ENCODE measurements at places on chromosomes 2 and 18. TPM values are rescaled to one million over a fixed set of nuclear protein-coding genes. Genes with fewer than 3 reads are reported as not detected.

DNA sequence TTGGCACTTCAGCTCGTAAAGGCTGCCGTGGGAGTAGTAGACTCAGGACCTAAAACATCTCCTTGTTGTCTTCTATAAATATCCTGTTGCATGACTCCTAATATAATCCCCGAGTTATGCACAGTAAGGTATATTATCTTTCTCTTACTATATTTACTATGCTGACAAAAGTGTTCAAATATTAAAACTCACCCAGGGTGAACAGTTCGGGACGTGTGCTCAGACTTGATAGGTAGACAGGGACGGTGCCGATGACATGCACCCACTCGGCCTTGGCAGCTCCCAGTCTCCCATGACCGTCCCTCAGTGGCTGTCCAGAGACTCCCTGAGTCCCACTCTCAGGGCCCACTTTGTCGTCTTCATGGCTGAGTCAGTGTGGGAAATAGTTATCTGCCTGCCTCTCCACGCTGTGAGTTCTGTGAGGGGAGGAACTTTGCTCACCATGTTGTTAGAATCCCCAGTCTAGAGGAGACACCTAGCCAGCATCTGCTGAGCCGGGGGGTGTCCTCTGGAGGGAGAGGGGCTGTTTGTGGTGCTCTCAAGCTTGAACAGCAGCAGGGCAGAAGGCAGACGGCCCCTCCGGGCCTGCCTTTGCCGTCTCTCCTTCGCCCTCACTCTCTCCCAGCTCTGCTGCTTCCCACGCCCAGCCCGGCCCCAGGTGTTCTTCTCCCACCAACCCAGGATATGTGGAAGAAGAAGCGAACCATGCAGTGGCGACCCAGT lies 75.0 kb downstream of the DGKD start:
- H3K27ac ChIP-seq: peak overlapping the region; percentile 83
- peaks cover 59% of the 10 kb centered on the region for H3K4me1 ChIP-seq
- peak; percentile 31 for DNase-seq
- no peaks in the 10 kb centered on the region for H3K27me3 ChIP-seq
- no peak overlapping the region for H3K4me3 ChIP-seq

DNA sequence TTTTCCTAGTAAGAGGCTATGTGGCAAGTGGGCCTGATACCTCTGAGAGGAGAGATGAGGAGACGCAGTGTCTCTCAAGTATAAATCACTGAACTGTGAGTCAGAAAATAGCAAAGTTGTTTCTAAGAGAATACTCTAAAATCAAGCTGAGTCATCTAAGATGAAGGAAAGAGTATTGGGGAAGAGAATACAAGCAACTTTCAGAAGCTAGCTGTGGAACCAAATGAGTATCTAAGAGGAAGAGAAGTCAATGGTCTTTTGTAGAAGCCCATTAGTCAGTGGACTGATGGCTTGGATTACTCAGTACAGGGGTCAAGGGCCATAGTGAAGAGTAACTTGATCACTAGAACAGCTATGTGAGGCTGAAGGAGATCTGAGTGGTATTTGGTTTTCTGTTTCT lies 2.7 kb upstream of the DCC start:
- peaks cover 33% of the 10 kb centered on the region for H3K27me3 ChIP-seq
- H3K4me1 ChIP-seq: no peaks in the 10 kb centered on the region
- H3K4me3 ChIP-seq: no peak overlapping the region
- H3K27ac ChIP-seq: no peak overlapping the region
- DNase-seq: peak; percentile 12

GRCh38 chr18:73724958-73725357 lies 422.7 kb downstream of the FBXO15 start:
- no peaks in the 10 kb centered on the region for H3K4me1 ChIP-seq
- no peak overlapping the region for H3K27ac ChIP-seq
- no peak overlapping the region for H3K4me3 ChIP-seq
- H3K36me3 ChIP-seq: no peaks in the 10 kb centered on the region
- DNase-seq: no peak

IER3IP1 gene
- total RNA-seq: 9.2 TPM

DNA sequence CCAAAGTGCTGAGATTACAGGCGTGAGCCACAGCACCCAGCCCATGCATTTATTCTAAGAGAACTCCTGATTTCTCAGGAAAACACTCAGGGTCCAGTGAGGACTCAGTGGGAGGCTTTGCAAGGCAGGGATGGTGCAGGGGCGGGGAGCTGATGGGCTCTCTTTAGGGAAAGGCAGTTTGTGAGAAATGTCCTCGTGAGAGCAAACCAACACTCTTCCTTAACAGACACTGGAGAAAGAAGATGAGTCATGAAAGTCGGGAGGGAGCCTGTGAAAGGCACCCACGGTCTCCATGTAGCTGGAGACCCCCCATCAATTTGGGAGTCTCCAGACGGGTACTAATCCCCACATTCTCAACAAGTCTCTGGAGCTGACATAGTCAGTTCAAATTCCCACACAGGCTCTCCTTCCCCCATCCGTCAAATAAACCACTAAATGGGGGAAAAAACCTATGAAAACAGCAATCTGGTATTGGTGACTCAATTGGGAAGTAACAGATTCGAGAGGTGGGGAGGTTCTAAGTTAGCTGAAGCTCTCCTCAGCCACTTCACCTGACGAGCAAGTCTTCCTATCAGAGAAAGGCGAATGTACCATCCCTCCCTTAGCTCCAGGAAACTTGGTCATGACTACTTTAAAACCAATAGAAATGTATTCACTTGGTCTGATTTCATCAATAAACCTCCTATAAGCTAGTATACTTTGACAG lies 11.0 kb upstream of the CREG2 start:
- no peaks in the 10 kb centered on the region for H3K27me3 ChIP-seq
- peaks cover 5% of the 10 kb centered on the region for H3K36me3 ChIP-seq
- no peak for DNase-seq
- peak overlapping the region; percentile 9 for H3K27ac ChIP-seq

PTMA gene
- total RNA-seq: 2,032 TPM

DNA sequence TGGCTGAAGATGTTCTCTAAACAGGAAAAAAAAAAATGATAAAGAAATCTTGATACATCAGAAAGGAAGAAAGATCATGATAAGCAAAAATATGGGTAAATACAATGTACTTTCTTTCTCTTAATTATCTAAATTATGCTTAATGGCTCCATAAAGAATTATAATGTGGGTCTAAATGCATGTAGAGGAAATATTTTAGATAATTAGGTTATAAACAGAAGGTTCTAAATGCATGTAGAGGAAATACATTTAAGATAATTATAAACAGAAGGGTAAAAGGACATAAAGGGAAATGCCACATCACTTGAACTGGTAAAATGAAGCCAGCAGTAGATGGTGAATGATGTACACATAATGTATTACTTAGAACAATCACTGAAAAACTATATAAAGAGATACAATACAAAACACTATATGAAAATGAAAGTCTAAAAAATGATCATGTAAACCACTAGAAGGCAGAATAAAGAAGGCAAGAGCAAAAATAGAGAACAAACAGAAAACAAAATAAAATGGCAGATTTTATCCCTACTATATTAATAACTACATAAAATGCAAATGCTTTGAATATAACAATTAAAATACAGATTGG lies 308.4 kb upstream of the CDH2 start:
- no peaks in the 10 kb centered on the region for H3K36me3 ChIP-seq
- no peak overlapping the region for H3K4me3 ChIP-seq
- no peaks in the 10 kb centered on the region for H3K4me1 ChIP-seq
- H3K27me3 ChIP-seq: no peaks in the 10 kb centered on the region

DNA sequence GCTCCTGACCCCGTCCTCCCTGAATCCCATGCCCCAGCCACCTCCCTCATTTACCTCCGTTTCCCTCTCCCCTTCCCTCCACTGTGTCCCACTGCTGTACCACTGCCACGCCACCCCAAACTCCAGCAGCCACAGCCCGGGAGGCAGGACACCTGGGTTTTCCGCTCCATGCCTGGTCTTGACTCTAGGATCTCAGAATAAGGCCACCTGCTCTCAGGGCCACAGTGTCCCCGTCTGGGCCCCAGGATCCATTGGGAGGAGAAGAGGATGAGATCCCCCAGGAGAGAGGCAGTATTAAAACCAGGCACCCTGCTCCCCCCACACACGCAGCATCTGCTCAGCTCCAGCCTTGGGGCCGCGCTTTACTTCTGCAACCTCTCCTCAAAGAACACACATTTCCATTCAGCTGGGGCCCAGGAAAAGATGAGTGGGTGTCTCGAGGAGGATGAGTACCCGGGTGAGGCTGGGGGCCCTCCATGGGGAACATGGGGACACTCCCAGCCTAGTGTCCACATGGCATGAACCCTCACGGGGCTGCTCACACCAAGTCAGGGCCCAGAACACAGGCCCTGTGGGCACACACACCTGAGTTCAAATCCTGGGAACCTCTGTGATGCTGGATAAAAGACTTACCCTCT lies 32.8 kb upstream of the TNS1 start:
- no peak overlapping the region for H3K4me3 ChIP-seq
- peaks cover 11% of the 10 kb centered on the region for H3K27me3 ChIP-seq
- DNase-seq: no peak
- no peaks in the 10 kb centered on the region for H3K36me3 ChIP-seq
- no peaks in the 10 kb centered on the region for H3K4me1 ChIP-seq

DNA sequence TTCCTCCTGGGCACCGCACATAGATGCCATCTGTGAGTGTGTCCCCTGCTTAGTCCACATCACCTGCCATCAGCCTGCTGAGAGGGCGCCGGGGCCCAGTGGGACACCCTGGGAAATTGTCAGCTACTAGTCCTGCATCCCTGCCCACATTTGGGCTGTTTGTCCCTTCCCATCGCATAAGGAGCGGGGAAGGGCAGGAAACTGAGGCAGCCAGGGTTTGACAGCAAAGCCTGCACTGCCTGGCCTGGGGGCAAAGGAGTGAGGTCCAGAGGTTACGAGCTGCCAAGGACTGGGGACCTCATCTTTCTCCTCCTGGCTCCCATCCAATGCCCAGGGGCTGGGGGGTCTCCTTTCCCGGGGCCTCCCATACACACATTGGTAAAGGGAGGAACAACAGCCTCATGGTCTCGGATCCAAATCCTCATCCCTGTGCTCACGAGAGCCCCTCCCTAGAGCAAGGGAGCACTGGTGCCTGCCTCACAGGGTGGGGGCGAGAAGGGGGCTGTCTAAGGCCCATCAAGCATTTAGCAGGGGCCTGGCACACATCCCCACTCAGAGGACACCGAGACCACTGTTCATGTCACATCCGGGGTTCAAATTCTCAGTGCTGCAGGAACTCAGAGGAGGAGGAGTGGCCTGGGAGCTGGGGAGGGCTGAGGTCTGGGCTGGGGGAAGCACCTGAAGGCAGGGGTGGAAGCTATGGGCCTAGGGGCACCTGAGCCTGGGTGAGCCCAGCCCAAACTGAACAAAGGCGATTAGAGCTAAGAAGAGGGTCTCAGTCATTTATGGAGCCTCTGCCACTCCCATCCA lies 113.8 kb downstream of the SMAD7 start:
- H3K4me3 ChIP-seq: no peak overlapping the region
- H3K36me3 ChIP-seq: no peaks in the 10 kb centered on the region
- no peaks in the 10 kb centered on the region for H3K27me3 ChIP-seq
- peaks cover 48% of the 10 kb centered on the region for H3K4me1 ChIP-seq

DNA sequence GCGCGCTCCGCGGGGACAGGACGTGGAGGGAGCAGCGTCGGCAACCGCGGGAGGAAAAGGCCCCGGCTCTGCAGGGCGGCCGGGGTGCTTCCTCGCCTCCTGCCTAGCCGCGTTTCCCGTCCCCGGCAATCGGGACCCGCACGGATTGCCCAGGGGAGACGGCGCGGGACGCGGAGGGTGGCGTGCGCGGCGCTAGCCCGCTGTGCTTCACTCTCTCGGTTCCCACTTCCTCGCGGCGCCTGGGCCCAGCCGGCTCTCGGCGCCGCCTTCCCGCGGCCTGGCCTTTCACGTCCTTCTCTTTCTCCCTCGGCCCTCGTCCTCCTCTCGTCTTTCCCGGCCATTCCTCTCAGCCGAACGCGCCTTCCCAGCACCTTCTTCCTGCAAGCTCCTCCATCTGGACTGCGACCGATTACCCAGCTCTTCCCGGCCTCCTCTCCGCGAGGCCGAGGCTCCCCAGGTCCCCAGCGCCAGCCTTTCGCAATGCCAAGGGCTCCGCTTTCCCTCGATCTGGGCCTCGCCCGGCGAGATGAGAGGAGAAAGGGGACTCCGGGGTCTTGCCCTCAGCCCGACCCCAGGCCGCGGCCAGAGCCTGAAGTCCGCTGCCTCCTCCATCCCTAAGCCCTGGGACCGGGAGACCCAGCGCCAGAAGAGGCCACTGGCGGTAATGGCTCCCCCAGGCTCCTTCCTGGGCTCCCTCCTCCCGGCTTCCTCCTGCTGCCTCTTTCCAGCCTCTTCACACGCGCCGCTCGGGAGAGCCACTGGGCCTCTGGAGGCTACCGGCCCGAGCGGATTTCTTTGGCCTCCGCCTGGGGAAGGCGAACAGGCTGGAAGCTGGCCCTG lies 34.3 kb upstream of the ATP6V1B1 start:
- DNase-seq: no peak
- H3K27me3 ChIP-seq: peaks cover 34% of the 10 kb centered on the region
- H3K27ac ChIP-seq: no peak overlapping the region
- H3K36me3 ChIP-seq: no peaks in the 10 kb centered on the region
- H3K4me1 ChIP-seq: peaks cover 3% of the 10 kb centered on the region

ST8SIA5 gene
- total RNA-seq: 0.04 TPM

RAB6C gene
- not detected for total RNA-seq

- H3K27ac ChIP-seq: no peak overlapping the region
- H3K36me3 ChIP-seq: peaks cover 34% of the 10 kb centered on the region
- no peaks in the 10 kb centered on the region for H3K27me3 ChIP-seq
- H3K4me3 ChIP-seq: no peak overlapping the region
- DNase-seq: no peak
- no peaks in the 10 kb centered on the region for H3K4me1 ChIP-seq
Measured at GRCh38 chr2:119794237-119794636, 34.5 kb downstream of the PTPN4 start.

DNA sequence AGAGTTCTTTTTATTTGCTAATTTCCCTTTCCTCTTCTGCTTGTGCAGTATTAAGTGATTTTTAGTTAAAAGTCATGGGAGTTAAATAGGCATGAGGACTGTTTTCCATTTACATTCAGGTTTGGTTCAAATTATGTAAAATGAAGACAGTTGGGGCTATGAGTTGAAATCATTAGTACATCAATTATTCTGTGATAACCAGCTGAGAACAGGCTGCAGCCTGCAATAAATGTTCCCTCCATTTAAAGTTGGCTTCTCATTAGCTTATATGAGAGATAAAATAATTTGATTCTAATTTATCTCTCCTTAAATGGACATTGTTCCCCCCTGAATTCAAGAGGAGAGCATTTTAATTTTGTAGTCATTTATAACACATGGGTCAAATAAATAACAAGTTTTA lies 48.3 kb downstream of the RHBDD1 start:
- H3K36me3 ChIP-seq: no peaks in the 10 kb centered on the region
- no peak overlapping the region for H3K27ac ChIP-seq
- H3K4me3 ChIP-seq: no peak overlapping the region
- H3K4me1 ChIP-seq: no peaks in the 10 kb centered on the region

GRCh38 chr2:45857867-45858520 lies 206.5 kb downstream of the PRKCE start:
- H3K27me3 ChIP-seq: no peaks in the 10 kb centered on the region
- no peaks in the 10 kb centered on the region for H3K36me3 ChIP-seq
- H3K4me1 ChIP-seq: no peaks in the 10 kb centered on the region
- no peak for DNase-seq
- H3K27ac ChIP-seq: no peak overlapping the region

PROKR1 gene
- total RNA-seq: 0.12 TPM

GRCh38 chr2:158112992-158113391 lies 11.3 kb downstream of the UPP2 start:
- no peaks in the 10 kb centered on the region for H3K4me1 ChIP-seq
- no peak for DNase-seq
- no peak overlapping the region for H3K4me3 ChIP-seq
- no peaks in the 10 kb centered on the region for H3K36me3 ChIP-seq
- peaks cover 25% of the 10 kb centered on the region for H3K27me3 ChIP-seq

Data from PC-3 (cell line).